ENCODE measurements at places on chromosomes 7 and 10.

- DNase-seq = no peak
Measured at GRCh38 chr10:124125305-124126116, 32.1 kb upstream of the CHST15 start.

- DNase-seq = no peak
Measured at GRCh38 chr10:12655940-12656339, 306.6 kb downstream of the CAMK1D start.

DNA sequence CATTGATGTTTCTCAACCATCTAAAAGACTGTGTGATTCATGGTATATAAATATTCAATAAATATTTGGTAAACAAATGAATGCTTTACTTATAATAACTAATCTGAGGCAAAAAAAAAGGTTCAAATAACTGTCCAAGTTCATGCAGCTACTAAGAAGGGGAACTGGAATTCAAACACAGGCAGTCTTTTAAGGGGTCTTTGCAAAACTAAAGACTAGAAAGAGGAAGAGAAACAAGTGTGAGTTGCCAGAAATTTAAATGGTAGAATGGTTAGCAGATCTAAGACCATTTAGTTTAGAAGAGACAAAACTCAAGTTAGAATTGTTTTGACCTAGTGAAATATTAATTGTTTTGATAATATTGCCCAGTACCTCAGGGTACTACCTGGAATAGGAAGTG is 642.0 kb upstream of the LRRN3 start:
- no peak for DNase-seq

DNA sequence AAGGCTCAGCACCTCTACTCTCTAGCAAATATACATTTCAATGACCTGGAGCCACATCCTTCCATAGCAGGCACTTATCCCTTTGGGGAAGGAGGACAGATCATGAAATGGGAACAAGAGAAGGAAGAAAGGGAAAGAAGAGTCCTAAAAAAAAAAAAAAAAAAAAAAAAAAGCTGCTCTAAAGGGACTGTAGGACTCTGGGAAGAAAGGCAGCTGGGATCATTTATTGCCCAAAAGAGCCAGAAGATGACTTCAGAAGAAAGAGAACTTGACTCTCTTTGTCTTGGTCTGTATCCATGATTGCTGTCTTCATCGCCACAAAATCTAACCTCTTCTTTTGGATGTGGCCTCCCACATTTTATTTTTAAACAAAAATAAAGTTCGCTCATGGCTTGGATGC is 203.6 kb upstream of the CELF2 start:
- no peak for DNase-seq

Measured in stimulated activated CD8-positive, alpha-beta memory T cell treated with anti-CD3 and anti-CD28 coated beads, Interleukin-7, amount 100 ng/mL, for 1 hour (primary cell).